Activated naive CD4-positive, alpha-beta T cell treated with anti-CD3 and anti-CD28 coated beads for 36 hours (primary cell): ENCODE measurements at places on chromosomes 1 and 21. TPM values are rescaled to one million over a fixed set of nuclear protein-coding genes. Genes with fewer than 3 reads are reported as not detected.

GRCh38 chr1:69858534-69858933 lies 290.8 kb downstream of the LRRC7 start:
- no peak for DNase-seq

AMPD2 gene
- total RNA-seq = 41.3 TPM

- peak; percentile 90 for DNase-seq
Observed at GRCh38 chr1:109213824-109214693, at the start of gene SARS1. Gene SARS1 (plus strand): TSS chr1:109213918. CDS start chr1:109213993, 75 bp downstream.

- no peak for DNase-seq
Observed at GRCh38 chr1:219235903-219236481, 62.3 kb downstream of the LYPLAL1 start.

GRCh38 chr1:108208724-108209446 lies 8.7 kb upstream of the SLC25A24 start:
- no peak for DNase-seq

RNF186 gene
- not detected for total RNA-seq

- no peak for DNase-seq
Observed at GRCh38 chr1:222061711-222062359, 319.9 kb upstream of the DUSP10 start.
